Upper lobe of right lung (tissue), 1 donor: ENCODE measurements at places on chromosomes 6 and 20. TPM values are rescaled to one million over a fixed set of nuclear protein-coding genes. Genes with fewer than 3 reads are reported as not detected.

C6orf120 gene
- total RNA-seq = 22.0 TPM

DNA sequence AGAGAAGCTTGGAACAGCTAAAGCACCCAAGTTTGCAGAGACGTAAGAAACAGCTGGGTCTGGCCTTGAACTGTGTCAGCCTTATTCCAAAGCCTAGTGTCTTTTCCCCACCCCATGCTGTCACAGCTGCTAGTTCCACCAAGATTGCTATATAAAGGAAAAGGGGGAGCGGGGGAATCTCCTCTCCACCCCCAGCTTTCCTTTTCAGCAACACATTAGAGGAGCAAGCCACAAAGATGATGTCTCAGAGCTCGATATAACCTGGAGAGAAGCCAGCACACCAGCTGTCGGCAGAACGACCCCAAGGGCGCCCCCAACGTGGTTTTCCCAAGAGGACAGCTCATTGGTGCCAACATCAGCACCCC is 36.5 kb downstream of the ATP9A start:
- DNase-seq = no peak

DNA sequence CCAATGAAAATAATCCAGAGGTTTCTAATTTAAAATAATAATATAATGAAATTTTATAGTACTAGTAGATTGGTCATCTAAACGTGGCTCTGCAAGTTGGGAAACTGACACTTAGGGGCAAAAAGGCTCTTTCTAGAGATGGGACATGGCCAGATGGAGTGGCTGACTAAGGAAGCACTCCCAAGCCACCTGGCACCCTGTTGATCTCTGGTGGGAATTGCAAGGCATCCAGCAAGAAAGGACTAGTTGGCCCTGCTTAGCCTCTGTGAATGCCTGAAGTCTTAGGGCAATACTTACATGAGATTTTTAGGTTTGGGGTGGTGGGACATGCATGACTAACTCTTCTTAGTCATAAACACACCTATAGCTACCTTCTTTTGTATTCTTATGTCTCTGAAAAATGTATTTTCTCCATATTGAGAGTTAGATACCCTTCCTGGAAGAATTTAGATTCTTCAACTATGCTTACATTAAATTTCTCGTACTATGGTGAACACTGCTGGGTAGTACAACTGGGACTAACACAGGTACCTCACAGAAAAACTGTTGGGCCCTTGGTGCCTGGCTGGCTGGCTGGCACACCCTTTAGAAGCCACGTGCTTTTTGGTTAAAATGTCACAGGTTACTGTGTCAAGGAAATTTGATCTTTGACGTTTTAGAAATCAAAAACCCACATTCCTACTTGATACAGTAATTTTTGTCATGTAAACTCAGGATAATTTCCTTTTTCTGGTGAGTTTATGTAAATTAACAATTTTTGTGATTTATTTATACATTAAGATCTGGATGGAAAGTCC is 25.0 kb upstream of the SH3BGRL2 start:
- no peak for DNase-seq

- no peak for DNase-seq
Observed at GRCh38 chr20:32831982-32832381, 12.2 kb downstream of the MAPRE1 start.

GRCh38 chr20:46308258-46309157 is at the start of gene CDH22:
TSS of gene CDH22 (minus strand) at chr20:46308498. CDS start at chr20:46251294, 57,204 bp downstream.
- DNase-seq = no peak

- DNase-seq = no peak
Observed at GRCh38 chr6:107931894-107932293, 26.1 kb downstream of the SEC63 start.

CDKN1A gene
- total RNA-seq = 151 TPM

- DNase-seq = no peak
Observed at GRCh38 chr6:24926192-24926591, 9.6 kb downstream of the RIPOR2 start.

PLAGL1 gene
- 34.8 TPM for total RNA-seq

PHACTR3 gene
- total RNA-seq = 18.2 TPM

DNA sequence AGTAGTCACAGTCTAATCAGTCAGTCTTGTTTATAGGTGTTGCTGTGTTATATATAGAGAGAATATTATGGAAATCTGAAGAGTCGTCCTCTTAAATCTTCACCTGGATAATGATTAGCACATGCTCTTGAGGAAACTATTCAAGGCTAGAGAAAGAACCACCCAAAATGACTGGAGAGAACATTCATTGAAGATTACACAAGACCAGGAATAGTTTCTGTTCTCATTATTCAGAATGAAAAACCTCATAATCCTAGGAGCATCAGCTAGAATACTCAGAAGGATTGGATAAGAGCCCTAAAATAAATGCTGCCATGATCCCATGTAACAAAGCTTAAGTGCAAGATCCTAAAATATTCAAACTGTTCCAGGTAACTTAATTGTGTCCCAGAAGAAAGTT is 278.2 kb upstream of the PREP start:
- no peak for DNase-seq
